ENCODE measurements at places on chromosomes 2 and 18.

DNA sequence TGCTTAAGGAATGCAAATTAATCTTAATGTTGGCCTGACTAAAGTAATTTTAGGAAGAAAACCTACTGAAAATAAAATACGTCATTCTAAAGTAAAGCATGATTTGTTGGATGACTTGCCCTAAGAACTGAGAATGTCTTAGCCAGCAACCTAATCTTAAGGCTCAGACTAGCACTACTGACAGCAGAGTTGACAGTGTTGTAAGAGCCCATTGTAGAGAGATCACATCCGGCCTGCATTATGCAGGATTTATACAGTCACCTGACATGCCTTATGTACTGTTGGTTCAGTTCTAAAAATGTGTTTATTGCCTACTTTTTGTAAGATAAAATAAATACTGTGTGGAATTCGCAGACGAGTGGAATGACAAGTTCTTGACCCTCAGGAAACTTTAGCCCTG lies 82.3 kb downstream of the TMEM185B start:
- no peak for DNase-seq

DNA sequence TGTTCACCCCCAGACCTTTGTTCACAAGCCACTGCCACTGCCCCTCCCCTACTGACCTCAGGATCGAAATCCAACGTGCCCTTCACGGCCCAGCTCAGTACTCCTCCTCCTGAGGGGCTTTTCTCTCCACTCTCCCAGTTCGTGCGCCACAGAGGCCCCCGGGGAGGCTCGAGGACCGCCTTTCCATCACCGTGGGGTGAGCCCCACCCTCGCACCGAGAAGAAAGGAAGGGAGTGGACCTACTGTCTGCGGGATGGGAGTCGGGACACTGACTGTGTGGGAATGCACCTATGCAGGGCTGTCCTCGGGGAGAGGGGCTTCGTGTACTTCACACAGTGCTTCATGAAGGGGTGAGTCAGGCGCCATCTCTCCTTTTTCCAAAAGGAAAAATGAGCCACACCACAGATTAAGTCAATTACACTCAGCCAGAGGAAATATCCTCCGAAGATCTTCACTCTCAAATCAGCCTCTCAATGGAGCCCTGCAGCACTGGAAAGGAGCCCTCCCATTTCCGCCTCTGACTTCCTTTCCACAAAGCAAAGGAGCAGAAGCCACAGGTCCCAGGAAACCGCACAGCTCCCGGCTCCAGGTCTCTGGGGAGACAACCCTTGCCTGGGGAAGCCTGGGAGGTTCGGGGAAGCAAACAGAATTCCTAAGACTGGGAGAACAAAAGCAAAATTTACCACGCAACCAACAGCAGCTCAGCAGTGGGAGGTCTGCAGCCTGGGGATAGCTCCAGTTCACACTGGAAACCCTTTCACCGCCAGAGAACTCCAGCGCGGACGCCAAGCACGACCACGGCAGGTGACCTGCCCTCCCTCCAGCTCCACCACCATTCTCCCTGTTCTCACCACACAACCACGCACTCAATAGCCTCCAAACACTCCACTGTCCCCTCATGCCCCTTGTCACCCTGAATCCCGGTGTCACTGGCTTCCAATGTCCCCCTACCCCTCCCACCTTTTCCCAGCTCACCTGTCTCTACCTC lies 21.6 kb downstream of the ADCY3 start:
- no peak for DNase-seq

- no peak for DNase-seq
Observed at GRCh38 chr2:238383743-238384380, 42.9 kb upstream of the ASB1 start.

DNA sequence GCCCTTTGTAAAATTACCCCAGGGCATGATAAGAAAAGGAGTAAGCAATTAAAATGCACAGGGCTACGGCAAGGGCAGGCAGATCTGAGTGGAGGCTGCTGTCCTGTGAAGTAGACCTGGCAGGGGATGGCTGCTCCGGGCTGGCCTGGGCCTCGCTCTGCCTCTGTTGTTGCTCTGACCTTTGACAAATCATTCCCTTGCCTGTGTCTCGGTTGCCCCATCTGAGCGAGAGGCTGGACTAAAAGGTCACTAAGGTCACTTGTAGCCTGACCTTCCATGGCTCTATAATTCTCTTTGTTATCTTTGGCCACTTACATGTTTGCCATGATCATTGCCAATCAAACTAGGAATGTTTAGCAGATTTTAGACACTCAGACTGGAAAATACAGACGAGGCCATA lies 118.1 kb downstream of the KLHL29 start:
- no peak for DNase-seq

DNA sequence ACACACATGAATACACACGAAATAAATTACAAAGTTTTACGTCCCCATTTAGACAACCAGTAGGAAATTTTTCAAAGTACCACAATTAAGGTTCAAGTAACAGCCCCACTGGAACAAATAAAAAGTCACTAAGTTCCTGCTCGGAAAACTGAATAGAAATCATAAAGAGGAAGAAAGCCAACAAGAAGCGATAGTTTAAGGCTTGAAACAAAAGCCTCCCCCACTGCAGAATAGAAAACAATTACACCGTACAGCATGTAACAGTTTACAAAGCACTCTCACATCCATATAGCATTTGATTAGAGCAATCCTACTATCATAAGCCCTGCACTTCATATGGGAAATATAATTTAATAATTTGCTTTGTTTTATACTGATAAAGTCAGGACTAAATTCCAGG lies 15.5 kb downstream of the KLF7 start:
- DNase-seq, result no peak

DNA sequence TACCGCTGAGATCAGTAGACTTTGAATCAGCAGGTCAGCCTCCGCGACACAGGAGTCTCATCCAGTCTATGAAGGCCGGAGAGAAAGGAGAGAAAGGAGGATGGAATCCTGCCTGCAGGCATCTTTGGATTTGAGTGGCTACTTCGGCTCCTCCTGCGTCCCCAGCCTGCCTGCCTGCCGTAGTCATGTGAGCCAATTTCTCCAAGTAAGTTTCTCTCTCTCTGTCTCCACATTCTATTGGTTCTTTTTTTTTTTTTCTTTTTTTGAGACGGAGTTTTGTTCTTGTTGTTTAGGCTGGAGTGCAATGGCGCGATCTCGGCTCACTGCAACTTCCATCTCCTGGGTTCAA lies 16.7 kb downstream of the PDCD1 start:
- no peak for DNase-seq

DNA sequence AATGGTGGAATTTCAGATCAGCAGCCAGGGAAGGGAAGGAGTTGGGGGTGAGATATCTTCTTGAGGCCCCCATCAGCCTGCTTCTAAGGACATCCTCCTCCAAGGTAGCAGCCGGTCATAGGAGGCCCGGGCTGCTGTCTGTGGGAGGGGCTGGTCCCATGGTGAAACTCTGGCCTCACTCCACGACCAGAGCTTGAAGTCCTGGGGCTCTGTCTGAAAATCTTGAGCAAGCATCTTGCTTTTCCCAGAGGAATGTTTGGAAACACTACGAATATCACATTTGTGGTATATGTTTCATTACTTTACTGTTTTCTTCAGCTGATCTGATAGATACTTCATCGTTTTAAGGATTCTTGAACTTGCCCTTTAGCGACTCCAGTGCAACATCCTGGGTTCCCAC lies 103.7 kb downstream of the CTAGE1 start:
- DNase-seq, result peak; percentile 63

DNA sequence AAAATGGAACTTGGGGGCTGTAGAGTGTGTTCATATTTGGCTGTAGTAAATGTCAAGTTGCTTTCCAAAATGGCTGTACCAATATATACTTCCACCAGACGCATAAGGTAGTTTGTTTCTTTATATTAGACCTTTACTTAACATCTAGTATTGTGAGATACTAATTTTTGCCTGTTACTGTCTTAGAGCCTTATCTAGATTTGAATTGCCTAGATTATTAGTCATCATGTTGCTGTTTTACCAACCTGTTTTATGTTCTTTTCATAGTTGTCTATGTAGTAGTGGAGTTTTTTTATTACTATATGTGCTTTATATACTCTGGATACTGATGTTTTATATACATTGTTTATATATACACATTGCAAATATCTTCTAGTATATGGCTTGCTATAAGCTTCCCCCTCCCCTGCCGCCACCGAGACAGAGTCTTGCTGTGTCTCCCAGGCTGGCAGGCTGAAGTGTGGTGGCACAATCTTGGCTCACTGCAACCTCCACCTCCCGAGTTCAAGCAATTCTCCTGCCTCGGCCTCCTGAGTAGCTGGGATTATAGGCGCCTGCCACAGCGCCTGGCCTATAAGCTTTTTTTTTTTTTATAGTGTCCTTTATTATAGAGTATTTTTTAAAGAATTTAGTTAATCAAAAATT lies 18.9 kb downstream of the SLC39A10 start:
- no peak for DNase-seq

Data from foreskin fibroblast (primary cell).